A549 (cell line): ENCODE measurements at places on chromosomes 6 and 20.
A peak's percentile ranks its signal among the peaks of the same experiment; 100 is the strongest.

GRCh38 chr20:17558154-17558940, 11.5 kb upstream of the DSTN start:
- DNase-seq, result peak; percentile 93

GRCh38 chr20:53195876-53196610, 223.9 kb downstream of the TSHZ2 start:
- DNase-seq, result no peak

GRCh38 chr20:57558614-57559288, 2.2 kb upstream of the PCK1 start:
- no peak for DNase-seq

GRCh38 chr6:77644102-77644705, 8.6 kb upstream of the MEI4 start:
- no peak for DNase-seq

DNA sequence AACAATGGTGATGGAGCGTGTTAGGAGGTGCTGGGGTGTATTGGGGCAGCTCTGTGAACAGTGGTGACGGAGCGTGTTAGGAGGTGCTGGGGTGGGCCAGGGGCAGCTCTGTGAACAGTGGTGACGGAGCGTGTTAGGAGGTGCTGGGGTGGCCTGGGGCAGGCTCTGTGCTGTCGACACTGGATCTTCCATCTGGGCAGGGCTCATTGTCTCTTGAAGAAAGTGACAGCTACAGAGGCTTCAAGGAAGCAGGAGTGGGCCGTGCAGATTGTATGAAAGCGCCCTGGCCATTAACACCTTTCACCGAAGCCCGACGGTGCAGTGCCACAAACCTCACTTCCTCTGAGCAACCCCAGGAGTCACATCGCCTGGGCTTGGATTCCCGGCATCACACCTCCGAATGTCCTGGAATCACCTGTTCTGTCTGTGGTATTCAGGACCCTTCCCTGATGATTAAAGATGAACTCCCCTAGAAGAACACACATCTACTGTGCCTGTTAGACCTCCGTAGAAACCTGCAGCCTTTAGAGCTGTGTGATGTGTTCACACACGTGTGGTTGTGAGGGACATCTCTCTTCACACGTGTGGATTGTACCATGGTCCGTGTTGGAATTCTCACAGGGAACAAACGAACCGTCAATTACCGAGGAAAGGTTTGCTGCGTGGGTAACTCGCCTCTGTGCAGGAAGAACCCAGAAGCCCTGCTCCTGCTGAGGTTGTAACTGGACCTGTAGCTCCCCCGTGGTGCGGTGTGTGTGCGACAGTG, 377.7 kb downstream of the THBS2 start:
- DNase-seq, result no peak

- DNase-seq, result no peak
Measured at GRCh38 chr6:89387516-89388201, 24.4 kb downstream of the RRAGD start.

- DNase-seq, result no peak
Measured at GRCh38 chr6:16146527-16146955, 17.7 kb downstream of the MYLIP start.

- no peak for DNase-seq
Measured at GRCh38 chr6:145209272-145209671, 526.0 kb downstream of the EPM2A start.

DNA sequence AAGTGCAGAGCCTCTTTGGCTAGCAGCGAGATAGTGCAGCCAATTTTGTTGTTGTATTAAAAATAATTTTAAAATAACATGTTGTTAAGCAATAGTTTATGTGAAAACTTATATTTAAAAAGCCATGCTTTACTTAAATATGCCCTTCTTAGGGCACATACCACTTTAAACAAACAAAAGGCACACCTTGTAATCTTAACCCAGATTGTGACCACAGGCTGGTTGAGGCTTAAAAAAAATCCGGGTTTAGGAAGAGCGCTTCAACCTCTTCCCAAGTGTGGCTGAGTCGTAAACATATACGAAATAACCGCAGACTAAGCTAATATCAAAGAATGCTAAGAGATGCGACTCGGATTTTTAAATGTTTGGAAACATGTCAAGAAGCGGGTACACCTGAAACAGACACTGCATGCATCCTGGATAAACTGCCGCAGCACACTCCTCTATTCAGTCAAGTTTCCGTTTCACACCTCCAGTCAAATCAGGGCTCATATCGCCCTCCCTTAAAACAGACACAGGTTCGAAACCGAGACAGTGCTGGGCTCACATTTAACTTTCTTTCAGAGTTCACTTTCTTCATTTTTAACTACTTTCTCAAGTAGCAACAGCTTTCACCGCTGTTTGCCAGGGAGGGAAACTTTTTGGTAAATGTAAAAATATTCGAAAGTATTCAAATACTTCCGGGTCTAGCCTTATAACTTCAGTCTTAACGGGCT, 1.5 kb downstream of the DEK start:
- DNase-seq, result no peak

GRCh38 chr6:47839645-47840044, 57.8 kb downstream of the OPN5 start:
- DNase-seq, result no peak

GRCh38 chr6:143232849-143233248, 172.2 kb downstream of the AIG1 start:
- DNase-seq, result peak; percentile 50

DNA sequence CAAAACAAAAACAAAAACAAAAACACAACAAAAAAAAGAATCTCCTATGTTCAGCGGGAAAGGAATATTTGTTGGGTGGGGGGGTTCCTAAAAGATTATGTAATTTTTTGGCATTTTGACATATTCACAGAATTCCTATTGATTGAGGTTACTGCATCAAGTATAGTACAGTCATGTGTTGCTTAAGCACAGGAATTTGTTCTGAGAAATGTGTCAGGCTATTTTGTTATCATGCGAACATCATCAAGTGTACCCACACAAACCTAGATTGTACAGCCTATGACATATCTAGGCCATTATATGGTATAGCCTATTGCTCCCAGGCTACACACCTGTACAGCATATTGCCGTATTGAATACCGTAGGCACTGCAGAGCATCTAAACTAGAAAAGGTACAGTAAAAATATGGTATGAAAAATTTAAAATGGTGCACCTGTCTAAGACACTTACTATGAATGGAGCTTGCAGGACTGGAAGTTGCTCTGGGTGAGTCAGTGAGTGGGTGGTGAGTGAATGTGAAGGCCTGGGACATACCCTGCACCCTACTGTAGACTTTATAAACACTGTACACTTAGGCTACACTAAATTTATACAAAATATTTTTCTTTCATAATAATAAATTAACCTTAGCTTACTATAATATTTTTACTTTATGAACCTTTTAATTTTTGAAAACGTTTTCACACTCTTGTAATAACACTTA, 110.6 kb downstream of the CDKAL1 start:
- DNase-seq, result no peak

DNA sequence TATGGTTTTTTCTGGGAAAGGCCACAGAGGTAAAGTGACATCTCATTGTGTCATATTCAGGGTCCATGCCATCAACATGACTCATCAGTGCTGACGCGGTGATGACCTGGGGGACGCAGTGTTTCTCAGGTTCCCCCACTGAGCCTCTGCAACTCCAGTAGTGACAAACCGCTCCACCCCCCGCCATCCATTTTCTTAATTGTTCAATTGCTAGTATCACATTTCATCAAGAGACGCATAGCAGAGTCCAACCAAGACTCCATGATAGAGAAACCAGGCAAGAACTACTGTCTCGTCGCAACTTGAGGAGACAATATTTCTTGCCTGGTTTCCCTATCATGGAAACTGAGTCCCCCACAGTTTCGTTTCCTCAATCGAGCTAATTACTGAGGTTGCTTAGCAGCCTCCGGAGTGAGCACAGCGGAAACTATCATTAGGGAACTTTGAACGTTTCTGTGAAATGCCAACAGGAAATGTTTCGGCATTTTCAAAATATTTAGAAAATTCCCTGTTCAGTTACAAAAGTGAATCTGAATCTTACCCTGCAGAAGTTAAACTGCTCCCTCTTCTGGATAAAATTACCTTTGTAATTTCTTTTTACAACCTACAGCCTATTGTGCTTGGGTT, 12.2 kb upstream of the SERPINB1 start:
- DNase-seq, result peak; percentile 80

GRCh38 chr20:33659341-33660034, 2.6 kb upstream of the C20orf144 start:
- no peak for DNase-seq

DNA sequence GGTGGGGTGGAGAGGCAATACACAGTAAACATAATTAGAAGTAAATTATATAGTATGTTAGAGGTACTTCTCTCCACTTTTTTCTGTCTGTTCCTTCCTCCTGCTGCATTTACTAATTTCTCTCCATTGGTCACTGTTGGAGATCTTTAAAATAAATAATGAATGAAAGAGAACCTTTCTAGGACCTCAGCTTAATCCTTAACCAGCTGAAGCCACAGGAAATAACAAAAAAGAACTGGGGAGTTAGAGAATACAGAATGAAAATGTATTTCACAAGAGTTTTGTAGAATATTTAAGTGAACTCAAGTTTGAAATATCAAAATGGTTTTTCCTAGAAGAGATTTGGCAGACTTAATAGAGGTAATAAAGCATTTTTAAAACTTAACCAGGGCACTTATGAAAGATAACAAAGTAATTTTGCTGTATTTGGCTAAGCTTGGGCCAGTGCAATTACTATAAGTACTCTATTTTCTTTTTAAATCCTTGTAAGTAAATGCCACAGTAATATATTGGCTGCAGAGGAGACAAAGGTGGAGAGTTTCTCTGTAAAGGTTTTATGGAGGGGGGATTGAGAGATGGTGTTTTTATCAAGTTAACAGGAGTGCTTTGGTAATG, 405.0 kb downstream of the CDKAL1 start:
- DNase-seq, result no peak

DNA sequence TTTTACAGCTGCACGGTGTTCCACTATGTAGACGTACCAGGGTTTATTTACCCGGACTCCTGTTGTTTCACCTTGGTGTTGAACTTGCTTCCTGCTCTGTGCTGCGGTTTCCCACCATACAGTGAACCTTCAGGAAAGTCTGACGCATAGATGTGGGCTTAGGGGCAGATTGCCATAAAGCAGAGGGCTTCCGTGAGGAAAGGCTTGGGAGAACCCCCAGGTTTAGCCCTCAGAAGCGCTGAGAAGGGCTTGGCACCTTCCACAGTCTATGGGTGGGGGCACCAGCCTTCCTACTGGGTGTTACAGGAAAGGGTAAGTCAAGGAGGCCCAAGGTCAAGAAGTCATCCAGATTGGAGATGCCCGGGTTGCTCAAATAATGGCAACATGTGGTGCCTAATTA, 19.2 kb upstream of the MRPS18A start:
- DNase-seq, result no peak

DNA sequence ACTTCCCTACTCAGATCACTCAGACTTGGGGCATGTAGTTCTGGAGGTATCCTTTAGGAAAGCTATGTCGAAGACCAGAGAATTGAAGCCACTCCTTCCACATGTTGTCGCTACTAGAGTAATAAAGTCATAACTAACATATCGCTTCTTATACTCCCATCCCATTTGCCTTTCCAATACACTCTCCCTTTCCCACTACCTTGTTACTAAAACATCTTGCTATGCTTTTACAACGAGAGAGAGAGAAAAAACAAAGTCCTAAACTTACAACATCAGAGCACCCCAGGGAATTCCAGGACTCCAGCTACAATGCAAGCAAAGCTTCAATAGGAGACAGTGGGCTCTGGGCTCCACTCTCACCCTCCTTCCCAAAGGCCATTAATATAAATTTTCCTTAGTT, 5.1 kb upstream of the LAMP5 start:
- DNase-seq, result no peak

- no peak for DNase-seq
Measured at GRCh38 chr6:143936778-143937667, 71.0 kb downstream of the PLAGL1 start.

DNA sequence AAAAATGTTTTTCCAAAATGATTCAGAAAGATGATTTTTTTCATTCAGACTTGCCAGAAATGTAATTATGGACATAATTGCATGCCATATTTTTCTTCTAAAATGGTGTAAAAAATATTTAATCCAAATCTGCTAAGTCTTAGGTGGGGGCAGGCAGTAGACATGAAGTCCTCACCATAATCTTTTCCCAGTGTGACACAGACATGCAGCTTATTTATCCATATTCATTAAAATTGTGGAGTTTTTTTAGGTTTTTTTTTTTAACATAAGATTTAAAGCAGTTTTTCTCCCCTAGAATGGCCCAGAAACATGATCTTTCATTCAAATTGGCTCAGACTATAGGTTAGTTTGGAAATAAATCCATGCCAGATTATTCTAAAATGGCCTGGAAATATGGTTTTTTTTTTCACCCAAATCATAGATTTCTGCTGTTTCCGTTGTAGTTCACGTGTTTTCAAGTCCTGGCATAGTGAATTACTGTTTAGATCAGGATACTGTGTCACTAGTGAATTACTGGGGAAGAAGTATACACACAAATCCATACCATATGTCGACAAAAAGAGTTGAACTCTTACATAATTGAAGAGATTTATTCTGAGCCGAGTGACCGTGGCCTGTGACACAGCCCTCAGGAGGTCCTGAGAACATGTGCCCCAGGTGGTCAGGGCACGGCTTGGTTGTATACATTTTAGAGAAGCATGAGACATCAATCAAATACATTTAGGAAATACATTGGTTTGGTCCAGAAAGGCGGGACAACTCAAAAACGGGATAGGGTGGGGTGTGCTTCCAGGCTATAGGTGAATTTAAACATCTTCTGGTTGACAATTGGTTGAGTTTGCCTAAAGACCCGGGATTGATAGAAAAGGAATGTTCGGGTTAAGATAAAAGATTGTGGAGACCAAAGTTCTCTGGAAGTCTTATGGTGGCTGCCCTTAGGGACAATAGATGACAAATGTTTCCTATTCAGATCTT, 33.9 kb downstream of the ZNF133 start:
- DNase-seq, result no peak

GRCh38 chr6:25788305-25788922, 33.9 kb downstream of the SLC17A4 start:
- peak; percentile 8 for DNase-seq

DNA sequence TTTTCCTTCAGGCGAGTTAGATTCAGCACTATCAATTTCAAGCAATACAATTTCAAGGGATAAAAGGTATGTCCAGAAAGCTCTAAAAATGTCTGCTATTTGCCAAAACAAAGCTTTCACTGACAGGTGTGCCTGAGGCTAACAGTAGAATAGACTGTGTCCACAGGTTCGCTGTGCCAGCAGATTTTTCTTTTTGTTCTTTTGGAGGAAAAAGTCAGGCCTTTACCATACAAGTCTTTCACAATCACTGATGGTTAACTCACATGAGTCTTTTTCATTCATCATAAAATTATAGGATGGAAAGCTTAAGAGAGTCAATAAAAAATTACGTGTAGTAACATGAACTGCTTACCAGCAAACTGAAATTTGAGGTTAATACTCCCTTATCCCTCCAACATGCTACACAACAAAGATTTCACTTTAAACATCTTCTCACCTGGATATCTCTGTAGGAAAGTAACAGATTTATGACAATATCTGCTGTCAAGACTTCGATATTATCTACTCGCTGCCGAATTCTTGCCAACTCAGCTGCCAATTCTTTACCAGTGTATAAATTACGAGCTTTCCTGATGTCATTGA, 95.4 kb downstream of the MAP3K5 start:
- DNase-seq, result no peak
